ENCODE measurements at places on chromosomes 5 and 9. TPM values are rescaled to one million over a fixed set of nuclear protein-coding genes. Genes with fewer than 3 reads are reported as not detected.
A peak's percentile ranks its signal among the peaks of the same experiment; 100 is the strongest.

FOXD1 gene
- 13.5 TPM for total RNA-seq

DNA sequence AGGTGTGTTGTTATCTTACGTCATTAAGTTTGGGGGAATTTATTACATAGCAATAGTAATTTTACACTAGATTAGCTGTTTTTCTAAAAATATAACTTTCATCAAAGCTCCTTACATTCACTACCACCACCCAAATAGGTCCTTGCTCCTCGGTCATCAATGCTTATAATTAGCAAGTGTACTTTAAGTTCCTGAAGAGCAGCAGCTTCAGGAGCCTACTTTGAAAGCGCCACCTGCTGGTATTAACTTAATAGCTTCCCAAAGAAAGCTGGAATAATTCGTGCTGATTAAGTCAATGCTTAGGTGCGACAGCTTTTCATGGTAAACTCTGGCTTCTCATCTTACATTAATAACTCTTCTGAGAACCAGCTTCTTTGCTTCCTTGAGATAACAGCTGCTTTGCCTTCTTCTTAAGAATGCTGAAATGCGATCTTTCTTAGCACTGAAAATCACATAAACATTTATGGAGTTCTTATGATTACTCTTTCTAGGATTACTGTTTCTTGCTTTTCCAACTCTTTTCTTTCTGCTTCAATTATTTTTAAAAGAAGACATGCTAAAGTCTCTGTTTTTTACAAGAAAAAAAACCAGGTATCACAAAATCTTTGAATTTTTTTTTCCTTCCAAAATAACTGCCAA is 10.0 kb upstream of the C5 start:
- no peaks in the 10 kb centered on the region for H3K36me3 ChIP-seq
- H3K27me3 ChIP-seq, result no peaks in the 10 kb centered on the region
- H3K27ac ChIP-seq, result no peak overlapping the region
- DNase-seq, result peak; percentile 48

DNA sequence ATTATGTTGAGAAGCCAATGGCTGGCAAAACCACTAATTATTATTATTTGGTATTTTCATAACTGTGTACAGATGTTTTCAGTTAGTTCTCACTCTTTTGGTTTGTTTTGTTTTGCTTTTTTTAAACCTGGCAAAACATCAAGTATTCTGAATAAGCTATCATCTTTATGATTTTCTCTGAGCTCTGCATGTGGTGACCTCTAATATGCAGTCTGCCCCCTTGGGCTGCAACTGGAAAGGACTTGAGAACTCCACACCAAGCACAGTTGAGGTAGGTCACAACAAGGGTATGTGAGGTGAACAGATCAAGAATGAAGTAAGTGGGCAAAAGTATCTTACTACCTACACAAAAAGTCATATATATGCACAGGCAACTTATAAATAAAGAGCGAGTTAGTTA is 202.2 kb downstream of the NFIB start:
- no peaks in the 10 kb centered on the region for H3K4me1 ChIP-seq
- H3K36me3 ChIP-seq, result peaks cover 7% of the 10 kb centered on the region
- no peak overlapping the region for H3K4me3 ChIP-seq
- H3K27ac ChIP-seq, result no peak overlapping the region
- no peaks in the 10 kb centered on the region for H3K27me3 ChIP-seq

PCDHB3 gene
- 3.6 TPM for total RNA-seq

DNA sequence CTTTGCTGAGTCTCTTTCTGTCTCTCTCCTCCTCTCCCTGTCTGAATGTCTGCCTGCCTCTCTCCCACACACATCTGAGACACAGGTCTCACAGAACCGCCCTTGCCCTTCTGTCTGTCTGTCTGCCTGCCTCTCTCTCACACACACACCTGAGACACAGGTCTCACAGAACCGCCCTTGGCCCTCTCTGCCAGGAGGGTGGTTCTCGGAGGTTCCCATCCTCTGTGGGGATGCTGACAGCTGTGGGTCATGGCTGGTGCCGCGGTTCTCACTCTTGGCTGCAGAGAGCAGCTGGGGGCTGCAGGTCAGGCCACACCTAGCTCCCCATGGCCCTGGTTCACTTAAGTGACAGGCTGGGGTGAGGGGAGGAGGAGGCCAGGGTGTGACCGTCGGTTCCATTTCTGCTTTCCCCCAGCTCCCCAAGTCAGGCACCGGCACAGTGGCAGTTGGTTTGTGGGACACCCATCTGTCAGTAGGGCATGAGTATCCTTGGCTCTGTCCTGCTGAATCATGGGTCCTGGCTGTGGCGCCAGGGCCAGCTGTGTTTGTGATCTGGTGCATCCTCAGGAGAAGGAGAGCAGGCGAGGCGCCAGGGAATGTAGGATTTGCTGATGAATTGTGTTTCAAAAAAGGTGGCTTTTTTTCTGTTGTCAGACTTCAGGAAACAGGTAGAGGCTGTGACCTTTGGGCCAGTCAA is 42.3 kb upstream of the CLPTM1L start:
- H3K36me3 ChIP-seq, result no peaks in the 10 kb centered on the region
- H3K4me3 ChIP-seq, result no peak overlapping the region
- peaks cover 9% of the 10 kb centered on the region for H3K4me1 ChIP-seq
- DNase-seq, result no peak
- no peak overlapping the region for H3K27ac ChIP-seq
- peaks cover 20% of the 10 kb centered on the region for H3K27me3 ChIP-seq

GRCh38 chr5:133643365-133643764 is 31.0 kb upstream of the FSTL4 start:
- no peaks in the 10 kb centered on the region for H3K36me3 ChIP-seq
- H3K4me1 ChIP-seq, result no peaks in the 10 kb centered on the region
- no peak overlapping the region for H3K4me3 ChIP-seq
- H3K27ac ChIP-seq, result no peak overlapping the region
- no peak for DNase-seq
- peaks cover 4% of the 10 kb centered on the region for H3K27me3 ChIP-seq

- DNase-seq, result no peak
- H3K36me3 ChIP-seq, result no peaks in the 10 kb centered on the region
- no peak overlapping the region for H3K27ac ChIP-seq
- peaks cover 3% of the 10 kb centered on the region for H3K27me3 ChIP-seq
Measured at GRCh38 chr9:87513880-87514535, 16.3 kb downstream of the DAPK1 start.

SLC6A3 gene
- 0.07 TPM for total RNA-seq

SPATA31A1 gene
- total RNA-seq, result not detected

- no peak overlapping the region for H3K4me3 ChIP-seq
- no peaks in the 10 kb centered on the region for H3K36me3 ChIP-seq
- no peak for DNase-seq
- H3K4me1 ChIP-seq, result no peaks in the 10 kb centered on the region
- no peaks in the 10 kb centered on the region for H3K27me3 ChIP-seq
- no peak overlapping the region for H3K27ac ChIP-seq
Measured at GRCh38 chr5:42390115-42390514, 33.1 kb upstream of the GHR start.

- no peaks in the 10 kb centered on the region for H3K36me3 ChIP-seq
- no peaks in the 10 kb centered on the region for H3K27me3 ChIP-seq
- no peak overlapping the region for H3K27ac ChIP-seq
- peaks cover 7% of the 10 kb centered on the region for H3K4me1 ChIP-seq
- DNase-seq, result no peak
- no peak overlapping the region for H3K4me3 ChIP-seq
Measured at GRCh38 chr5:96595300-96596090, 66.7 kb upstream of the CAST start.

- no peaks in the 10 kb centered on the region for H3K27me3 ChIP-seq
- H3K4me1 ChIP-seq, result peaks cover 15% of the 10 kb centered on the region
- no peak overlapping the region for H3K27ac ChIP-seq
Measured at GRCh38 chr5:9892696-9893095, 262.5 kb upstream of the TAS2R1 start.

- no peak overlapping the region for H3K4me3 ChIP-seq
- no peaks in the 10 kb centered on the region for H3K27me3 ChIP-seq
- DNase-seq, result no peak
- H3K4me1 ChIP-seq, result peaks cover 9% of the 10 kb centered on the region
- H3K36me3 ChIP-seq, result no peaks in the 10 kb centered on the region
- no peak overlapping the region for H3K27ac ChIP-seq
Measured at GRCh38 chr5:134594797-134595457, 37.7 kb downstream of the SAR1B start.

NEUROG1 gene
- not detected for total RNA-seq

DNA sequence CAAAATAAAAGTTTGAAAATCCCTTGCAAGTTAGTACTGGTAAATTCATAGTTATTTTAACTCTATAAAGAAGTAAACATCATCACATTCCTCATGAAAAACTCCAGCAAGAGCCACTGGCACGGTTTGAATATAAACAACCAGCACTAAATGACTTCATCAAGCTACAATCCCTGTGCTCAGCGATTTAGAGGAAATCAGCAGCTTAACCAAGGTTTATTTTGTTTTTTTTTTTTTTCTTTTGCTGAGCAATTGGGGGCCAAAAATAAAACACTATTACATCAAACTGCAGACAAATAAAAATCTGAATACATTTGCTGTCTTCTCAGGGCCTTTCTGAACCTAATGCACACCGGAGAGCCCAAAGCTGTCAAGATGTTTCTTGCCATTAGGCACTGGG is 106.2 kb upstream of the SLC24A2 start:
- no peak overlapping the region for H3K4me3 ChIP-seq
- peak; percentile 5 for DNase-seq
- H3K36me3 ChIP-seq, result no peaks in the 10 kb centered on the region
- H3K27ac ChIP-seq, result no peak overlapping the region
- H3K27me3 ChIP-seq, result no peaks in the 10 kb centered on the region

DNA sequence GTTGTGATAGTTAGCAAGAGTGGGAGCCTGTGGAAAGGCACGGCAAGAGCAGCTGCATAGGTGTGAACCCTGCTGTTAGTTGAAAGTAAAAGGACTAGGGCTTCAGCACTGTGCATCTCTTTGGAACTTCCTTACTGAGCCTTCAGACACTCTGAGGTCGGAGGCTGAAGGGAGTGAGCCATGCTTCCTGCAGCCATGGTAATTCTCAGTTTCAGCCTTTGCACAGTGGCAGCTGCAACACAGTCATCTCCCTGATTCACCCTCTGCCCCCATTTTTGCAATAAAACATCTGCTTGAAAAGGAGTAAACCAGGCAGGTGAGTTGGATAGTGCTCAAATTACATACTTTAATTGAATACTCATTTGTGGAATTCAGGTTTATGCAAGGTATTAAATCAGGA is 6.5 kb upstream of the TLE4 start:
- no peak overlapping the region for H3K27ac ChIP-seq
- DNase-seq, result no peak
- H3K4me1 ChIP-seq, result peaks cover 3% of the 10 kb centered on the region
- H3K4me3 ChIP-seq, result no peak overlapping the region
- H3K36me3 ChIP-seq, result no peaks in the 10 kb centered on the region

DNA sequence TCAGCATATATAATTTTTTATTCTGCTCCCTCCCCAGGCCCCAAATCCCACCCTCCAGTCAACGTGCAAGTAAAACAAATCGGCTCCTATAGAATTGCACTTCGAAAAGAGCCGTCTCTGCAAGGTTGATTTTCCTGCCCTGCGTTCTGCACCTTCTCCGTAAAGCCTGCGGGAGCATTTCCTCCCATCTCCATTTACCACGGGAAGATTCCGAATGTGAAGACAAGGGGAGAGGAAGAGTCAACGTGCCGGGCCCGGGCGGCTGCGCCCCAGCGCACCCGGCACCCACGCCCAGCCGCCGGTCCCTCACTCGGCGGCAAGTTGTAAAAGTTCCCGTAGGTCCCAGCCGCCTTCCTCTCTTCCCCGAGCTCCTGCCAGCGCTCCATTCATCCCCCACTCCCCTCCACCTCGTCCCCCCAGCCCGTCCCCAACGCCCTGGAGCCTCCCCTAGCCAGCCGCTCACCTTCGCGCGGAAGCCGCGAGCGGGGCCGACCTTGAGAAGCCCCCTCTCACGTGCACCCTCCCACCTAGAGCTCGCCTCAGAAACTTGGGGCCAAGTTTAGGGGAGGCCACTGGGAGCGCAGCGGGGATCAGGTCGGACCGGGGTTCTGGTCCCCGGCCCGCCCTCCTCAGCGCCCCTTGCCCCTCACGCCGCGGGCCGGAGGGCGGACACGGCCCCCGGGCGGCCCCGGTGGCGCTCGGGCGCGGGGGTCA is 431 bp downstream of the BNC2 start:
- H3K27ac ChIP-seq, result peak overlapping the region; percentile 76
- H3K4me3 ChIP-seq, result peak overlapping the region; percentile 75
- H3K36me3 ChIP-seq, result no peaks in the 10 kb centered on the region
- DNase-seq, result peak; percentile 12
- H3K27me3 ChIP-seq, result no peaks in the 10 kb centered on the region

GRCh38 chr5:16690243-16690852 is 73.6 kb upstream of the RETREG1 start:
- H3K27me3 ChIP-seq, result no peaks in the 10 kb centered on the region
- peak; percentile 10 for DNase-seq
- no peak overlapping the region for H3K27ac ChIP-seq
- H3K4me1 ChIP-seq, result no peaks in the 10 kb centered on the region

- H3K27me3 ChIP-seq, result no peaks in the 10 kb centered on the region
- H3K36me3 ChIP-seq, result no peaks in the 10 kb centered on the region
- H3K4me1 ChIP-seq, result peaks cover 33% of the 10 kb centered on the region
- no peak overlapping the region for H3K4me3 ChIP-seq
- peak overlapping the region; percentile 99 for H3K27ac ChIP-seq
- no peak for DNase-seq
Measured at GRCh38 chr9:105065098-105066088, 137.4 kb upstream of the ABCA1 start.

DNA sequence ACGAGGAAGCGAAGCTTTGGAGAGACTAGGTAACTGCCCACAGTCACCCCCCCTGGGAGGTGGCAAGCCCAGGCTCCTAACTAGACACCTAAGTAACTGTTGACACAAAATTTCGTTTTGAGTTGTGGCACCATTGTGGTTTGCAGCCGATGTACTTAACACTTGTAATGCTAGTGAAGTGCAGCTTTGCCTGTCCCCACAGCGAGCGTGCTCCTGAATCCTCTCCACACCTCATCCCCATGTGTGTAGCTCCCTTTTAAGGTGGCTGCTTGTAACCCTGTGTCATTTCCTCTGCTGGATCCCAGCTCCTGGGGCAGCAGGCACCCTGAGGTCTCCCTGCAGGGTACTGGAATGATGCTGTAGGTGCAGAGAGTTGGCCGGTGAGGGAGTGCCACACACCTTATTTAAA is 114.9 kb downstream of the TRIO start:
- peaks cover 52% of the 10 kb centered on the region for H3K4me1 ChIP-seq
- peaks cover 4% of the 10 kb centered on the region for H3K36me3 ChIP-seq
- peak overlapping the region; percentile 11 for H3K27ac ChIP-seq
- no peaks in the 10 kb centered on the region for H3K27me3 ChIP-seq
- DNase-seq, result no peak

DNA sequence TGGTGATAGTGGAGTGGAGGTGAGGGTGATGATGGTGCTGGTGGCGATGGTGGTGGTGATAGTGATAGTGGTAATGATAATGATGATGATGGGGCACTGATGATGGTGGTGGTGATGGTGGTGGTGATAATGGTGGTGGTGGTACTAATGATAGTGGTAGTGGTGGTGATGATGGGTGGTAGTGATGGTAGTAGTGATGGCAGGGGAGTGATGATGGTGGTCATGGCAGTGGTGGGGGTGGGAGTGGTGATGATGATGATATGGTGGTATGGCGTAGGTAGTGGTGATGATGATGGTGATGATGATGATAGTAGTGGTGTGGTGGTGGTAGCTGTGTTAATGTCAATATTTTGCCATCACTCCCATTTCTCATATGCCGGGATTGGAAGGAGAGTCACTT is 44.5 kb upstream of the ORM1 start:
- H3K27me3 ChIP-seq, result no peaks in the 10 kb centered on the region
- no peak overlapping the region for H3K4me3 ChIP-seq
- no peak for DNase-seq
- H3K36me3 ChIP-seq, result peaks cover 6% of the 10 kb centered on the region
- peaks cover 59% of the 10 kb centered on the region for H3K4me1 ChIP-seq

- peaks cover 4% of the 10 kb centered on the region for H3K4me1 ChIP-seq
- no peaks in the 10 kb centered on the region for H3K36me3 ChIP-seq
- H3K27ac ChIP-seq, result no peak overlapping the region
Measured at GRCh38 chr9:87390361-87390760, 107.3 kb upstream of the DAPK1 start.

- H3K4me3 ChIP-seq, result no peak overlapping the region
- H3K27me3 ChIP-seq, result no peaks in the 10 kb centered on the region
- H3K36me3 ChIP-seq, result no peaks in the 10 kb centered on the region
Measured at GRCh38 chr9:93357649-93358048, 93.8 kb upstream of the FAM120A start.

Measured in astrocyte (in vitro differentiated cells and primary cell).